ENCODE measurements at places on chromosomes 1 and 21. TPM values are rescaled to one million over a fixed set of nuclear protein-coding genes. Genes with fewer than 3 reads are reported as not detected.

Gene TRIM46
- polyA plus RNA-seq: 0.73 TPM

Gene PADI1
- not detected for polyA plus RNA-seq

Gene ST6GALNAC5
- polyA plus RNA-seq: 10.3 TPM

Gene RAB7B
- not detected for polyA plus RNA-seq

Gene LY9
- polyA plus RNA-seq: not detected

Gene CLCA1
- not detected for polyA plus RNA-seq

Gene BMP8B
- not detected for polyA plus RNA-seq
